ENCODE measurements at places on chromosomes 2 and 18.

DNA sequence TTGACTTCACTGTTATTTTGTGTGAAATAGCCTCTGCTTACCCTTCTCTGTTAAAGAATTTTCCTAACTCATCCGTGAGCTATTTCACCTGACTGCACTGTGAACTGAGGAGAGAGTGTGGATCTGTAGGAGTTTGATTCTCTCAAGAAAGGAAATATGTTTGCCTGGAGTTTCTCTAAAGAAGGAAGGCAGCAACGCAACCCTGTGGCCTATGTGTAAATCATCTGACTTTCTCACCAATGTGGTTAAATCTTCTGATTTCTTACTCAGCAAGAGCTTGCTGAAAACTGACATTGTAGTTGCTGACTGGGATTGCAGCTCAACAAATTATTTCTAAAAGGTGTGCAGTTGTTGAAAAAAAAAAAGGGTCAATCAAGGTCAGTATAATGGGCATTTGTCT, 153.9 kb upstream of the PELI1 start:
- no peak for DNase-seq

DNA sequence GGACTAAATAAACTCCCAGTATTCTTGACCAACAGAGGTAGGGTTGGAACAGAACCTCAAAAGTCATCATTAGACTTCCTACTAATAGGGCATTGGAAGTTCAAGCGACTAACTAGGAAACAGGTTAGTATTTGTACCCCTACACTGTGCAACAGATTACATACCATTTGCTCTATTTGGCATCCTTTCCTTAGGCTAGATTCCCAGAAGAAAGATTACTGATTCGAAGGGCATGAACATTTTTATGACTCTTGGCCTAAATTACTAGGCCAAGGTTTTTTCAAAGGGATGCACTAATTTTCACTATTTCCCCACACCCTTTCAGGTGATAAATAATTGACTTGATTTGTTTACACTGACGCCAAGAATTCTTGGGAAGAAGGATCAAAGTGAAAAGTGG, 104.8 kb upstream of the CYP1B1 start:
- no peak for DNase-seq

GRCh38 chr2:20015482-20016083, 3.1 kb upstream of the MATN3 start:
- peak; percentile 45 for DNase-seq

- DNase-seq = no peak
Observed at GRCh38 chr2:205658572-205658971, 23.7 kb upstream of the NRP2 start.

DNA sequence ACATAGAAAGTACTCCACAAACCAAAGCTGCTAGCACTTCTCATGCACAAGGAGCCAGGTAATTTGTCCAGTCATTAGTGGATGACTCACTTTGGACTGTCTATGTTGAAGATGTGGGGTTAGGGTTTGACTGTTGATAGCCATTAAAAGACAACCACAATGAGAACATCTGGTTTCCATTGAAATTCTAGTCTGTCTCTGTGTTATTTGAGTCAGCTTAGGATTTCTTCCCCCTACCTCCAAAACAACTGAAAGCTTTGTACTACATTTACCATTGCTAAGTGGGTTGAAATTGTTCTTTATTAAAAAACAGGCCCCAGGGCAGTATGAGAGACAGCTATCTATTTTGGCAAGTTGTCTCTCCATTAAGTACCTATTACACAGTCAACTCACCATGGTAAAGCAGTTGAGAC, 50.2 kb upstream of the ANKRD44 start:
- peak; percentile 53 for DNase-seq

DNA sequence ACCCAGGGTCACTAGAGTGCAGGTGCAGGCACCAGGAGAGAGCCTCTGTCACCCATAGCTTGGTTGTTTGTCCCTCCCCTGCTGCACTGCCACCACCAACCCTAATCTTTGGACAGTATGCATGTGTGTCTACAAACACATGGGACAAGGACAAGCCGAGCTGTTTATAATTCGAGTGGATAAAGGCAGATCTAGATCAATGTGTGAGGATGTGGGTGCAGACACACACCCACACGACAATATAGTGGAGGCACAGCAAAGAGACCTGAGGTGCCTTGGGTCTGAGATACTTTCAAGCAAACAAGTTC, 199.2 kb downstream of the TNS1 start:
- DNase-seq = no peak

GRCh38 chr2:168565112-168565511, 109.0 kb downstream of the CERS6 start:
- DNase-seq = no peak

GRCh38 chr2:238108423-238109183, 8.5 kb downstream of the ESPNL start:
- DNase-seq = no peak

GRCh38 chr2:37201766-37202165, 5.5 kb downstream of the CEBPZOS start:
- no peak for DNase-seq

DNA sequence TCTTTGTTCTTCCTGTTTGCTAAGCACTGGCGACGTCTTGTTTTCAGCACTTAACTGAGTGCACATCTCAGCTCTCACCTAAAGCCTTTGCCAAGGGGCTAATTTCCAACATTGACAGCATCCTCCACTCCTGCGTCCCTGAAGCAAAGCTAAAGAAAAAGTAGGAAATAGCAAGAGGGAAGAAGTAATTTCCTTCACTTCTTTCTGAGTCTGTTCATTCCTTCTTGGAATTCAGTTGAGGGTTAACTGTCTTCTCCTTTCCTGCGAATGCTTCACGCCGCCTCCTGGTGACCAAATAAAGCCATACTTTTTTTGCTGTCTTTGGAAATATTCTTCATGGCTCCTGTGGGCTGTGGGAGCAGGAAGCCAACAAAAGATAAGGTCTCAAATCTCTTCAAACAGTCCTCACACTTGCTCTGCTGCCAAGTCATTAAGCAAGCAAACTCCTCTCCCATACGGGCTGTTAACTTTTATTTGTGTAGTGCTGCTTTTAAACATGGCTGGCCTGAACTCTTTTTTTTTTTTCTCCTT, 100.9 kb downstream of the DPP10 start:
- no peak for DNase-seq

GRCh38 chr2:44605511-44605910, 243.8 kb downstream of the CAMKMT start:
- no peak for DNase-seq

DNA sequence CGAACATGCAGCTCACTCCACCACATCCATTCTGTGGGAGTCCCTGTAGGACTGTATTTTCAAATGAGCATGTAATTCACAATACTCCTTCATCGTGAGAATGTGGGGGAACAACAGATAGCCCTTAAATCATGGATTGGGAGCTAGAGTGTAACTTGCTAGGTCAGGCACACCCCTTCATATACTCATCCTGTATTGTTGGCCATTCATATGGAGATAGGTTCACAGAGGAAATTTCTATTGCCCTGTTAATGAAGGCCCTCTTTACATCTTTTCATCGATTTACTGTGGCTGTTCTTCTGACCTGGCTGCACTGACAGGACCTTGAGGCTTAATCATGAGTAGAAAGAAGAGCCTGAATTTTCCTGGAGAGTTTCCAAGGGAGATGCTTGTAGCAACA, 193.8 kb upstream of the DPP10 start:
- DNase-seq = no peak

DNA sequence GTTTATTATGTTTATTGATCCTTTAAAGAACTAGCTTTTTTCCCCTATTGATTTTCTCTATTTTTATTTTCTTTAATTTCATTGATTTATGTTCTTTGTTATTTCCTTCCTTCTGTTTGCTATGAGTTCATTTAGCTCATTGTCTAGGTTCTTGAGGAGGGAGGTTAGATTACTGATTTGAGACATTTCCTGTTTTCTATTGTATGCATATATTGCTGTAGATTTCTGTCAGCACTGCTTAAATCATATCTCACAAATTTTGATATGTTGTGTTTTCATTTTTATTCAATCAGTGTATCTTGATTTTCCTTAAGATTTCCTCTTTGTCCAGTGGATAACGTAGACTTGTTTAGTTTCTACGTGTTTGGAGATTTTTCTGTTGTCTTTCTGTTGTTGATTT, 43.4 kb downstream of the PTPN4 start:
- no peak for DNase-seq

- no peak for DNase-seq
Observed at GRCh38 chr2:150889141-150889540, 372.5 kb downstream of the RBM43 start.

- DNase-seq = peak; percentile 60
Observed at GRCh38 chr2:229927817-229928321, 5.6 kb downstream of the FBXO36 start.

DNA sequence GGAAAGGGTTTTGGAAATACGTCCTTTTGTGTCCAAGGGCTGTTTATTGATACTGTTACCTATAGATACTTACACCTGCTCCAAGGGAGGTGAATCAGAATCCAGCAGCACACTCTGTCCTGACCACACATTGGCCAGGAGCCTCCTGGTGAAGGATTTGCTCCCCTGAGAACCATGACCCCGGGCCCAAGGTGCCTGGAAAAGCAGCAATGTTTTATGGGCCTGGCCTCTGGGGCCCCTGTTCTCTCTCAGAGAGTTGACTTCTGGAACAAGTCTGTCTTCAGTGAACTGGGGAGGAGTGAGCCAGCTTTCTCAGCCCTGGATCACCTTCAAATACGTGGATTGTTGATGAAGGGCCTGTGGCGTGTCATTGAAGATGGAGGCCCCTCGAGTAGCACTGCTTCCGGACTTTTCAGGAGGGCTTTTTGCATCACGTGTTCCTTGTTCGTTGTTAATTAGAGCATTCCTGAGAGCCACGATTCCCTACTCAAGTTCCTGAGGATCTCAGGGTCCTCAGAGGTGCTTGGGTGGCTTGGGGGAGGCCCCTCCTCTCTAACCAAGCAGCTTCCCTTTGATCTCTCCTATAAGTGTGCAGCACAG, 78.5 kb upstream of the RPL31 start:
- no peak for DNase-seq

- DNase-seq = no peak
Observed at GRCh38 chr2:156663757-156664409, 227.7 kb downstream of the GPD2 start.

GRCh38 chr2:16181062-16181740, 240.9 kb downstream of the MYCN start:
- DNase-seq = no peak

DNA sequence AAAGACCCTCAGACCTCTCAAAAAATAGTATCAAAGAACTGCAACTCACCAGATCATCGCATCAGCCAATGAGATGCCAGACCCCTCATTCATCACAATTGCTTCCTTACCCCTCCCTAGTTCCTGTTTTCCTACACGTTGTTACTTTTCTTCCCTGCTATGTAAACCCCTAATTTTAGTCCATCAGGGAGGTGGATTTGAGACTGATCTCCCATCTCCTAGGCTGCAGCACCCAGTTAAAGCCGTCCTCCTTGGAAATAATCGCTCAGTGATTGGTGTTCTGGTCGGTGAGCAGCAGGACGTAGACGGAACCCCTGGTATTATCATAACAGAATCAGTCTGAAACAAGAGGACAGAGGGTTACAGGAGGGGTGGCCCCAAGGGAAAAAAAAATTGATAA, 44.0 kb upstream of the MAP4K4 start:
- no peak for DNase-seq

- no peak for DNase-seq
Observed at GRCh38 chr2:88831071-88831791, 139.8 kb downstream of the RPIA start.

DNA sequence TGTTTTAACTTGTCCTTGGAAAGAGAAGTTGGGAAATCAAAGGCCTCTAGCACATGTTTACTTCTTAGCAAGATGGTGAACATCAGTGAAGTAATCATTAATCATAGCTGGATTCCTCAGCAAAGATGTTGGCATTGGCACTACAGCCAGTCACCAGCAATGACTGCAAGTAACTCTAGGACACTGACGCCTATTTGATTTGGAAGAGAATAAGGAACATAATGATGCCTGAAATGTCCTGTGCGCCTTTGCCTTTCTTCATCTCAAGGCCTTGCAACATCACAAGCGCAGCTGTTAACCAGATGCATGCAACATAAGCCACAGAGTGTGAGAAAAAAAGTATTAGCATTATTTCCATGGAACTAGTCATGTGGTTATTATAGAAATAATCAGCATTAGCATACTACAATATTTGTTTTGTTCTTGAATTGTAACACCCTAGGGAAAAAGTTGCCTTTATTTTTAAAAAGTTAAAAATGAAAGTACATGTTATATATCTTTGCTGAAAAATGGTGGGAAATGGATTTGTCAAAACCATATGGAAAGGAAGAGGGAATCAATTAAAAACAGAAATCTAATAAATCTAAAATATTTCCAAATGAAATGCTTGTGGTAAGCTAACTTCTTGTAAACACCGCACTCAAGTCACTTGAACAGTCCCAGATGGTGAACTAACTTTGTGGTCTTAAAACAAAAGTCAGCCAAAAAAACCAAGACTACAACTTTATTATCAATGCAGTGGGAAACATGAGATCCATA, 55.6 kb downstream of the THADA start:
- peak; percentile 97 for DNase-seq

DNA sequence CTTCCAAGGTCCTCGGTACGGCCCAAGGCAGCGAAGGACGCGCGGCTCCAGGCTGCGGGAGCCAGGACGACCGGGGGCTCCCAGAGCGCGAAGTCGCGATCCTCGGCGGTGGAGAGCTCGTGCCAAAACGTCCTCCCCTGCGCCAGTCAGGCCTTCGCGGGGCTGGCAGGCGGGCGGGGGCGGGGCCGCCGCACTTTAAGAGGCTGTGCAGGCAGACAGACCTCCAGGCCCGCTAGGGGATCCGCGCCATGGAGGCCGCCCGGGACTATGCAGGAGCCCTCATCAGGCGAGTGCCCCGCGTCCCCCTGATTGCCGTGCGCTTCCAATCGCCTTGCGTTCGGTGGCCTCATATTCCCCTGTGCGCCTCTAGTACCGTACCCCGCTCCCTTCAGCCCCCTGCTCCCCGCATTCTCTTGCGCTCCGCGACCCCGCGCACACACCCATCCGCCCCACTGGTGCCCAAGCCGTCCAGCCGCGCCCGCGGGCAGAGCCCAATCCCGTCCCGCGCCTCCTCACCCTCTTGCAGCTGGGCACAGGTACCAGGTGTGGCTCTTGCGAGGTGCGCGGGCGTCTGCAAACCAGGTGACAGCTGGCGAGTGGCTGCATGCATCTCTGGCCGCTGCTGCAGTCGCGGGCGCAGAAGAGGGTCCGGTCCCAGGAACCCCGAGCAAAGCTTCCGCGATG, at the start of gene CIDEA:
Gene CIDEA (plus strand): TSS at position 226 of the 684 bp plus-strand sequence. CDS start 23 bp downstream, at position 249.
- no peak for DNase-seq

DNA sequence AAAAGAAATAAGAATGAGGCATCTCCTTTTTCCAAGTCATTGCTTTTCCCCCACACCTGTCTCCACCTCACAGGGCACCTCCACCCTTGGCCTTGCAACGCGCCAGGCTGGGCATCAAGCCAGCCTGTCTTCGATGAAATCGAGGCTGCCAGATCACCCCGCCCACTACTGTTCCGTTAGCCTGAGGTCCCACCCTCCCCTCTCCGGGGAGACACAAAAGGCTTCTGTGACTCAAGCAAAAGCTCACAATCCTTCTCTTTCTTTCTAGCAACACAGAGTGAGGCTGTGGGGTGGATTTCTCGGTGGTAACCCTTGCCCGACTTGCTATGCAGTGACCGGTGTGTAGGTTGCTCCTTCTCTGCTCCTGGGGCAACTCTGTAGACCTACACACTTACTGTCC, 9.9 kb downstream of the TNP1 start:
- DNase-seq = no peak
